NCI-H1417 treated with DMSO at 0.1 percent for 48 hours (cell line): ENCODE measurements at places on chromosomes 2 and 18.

GRCh38 chr2:4914551-4914950, 777.6 kb upstream of the SOX11 start:
- DNase-seq, result no peak

DNA sequence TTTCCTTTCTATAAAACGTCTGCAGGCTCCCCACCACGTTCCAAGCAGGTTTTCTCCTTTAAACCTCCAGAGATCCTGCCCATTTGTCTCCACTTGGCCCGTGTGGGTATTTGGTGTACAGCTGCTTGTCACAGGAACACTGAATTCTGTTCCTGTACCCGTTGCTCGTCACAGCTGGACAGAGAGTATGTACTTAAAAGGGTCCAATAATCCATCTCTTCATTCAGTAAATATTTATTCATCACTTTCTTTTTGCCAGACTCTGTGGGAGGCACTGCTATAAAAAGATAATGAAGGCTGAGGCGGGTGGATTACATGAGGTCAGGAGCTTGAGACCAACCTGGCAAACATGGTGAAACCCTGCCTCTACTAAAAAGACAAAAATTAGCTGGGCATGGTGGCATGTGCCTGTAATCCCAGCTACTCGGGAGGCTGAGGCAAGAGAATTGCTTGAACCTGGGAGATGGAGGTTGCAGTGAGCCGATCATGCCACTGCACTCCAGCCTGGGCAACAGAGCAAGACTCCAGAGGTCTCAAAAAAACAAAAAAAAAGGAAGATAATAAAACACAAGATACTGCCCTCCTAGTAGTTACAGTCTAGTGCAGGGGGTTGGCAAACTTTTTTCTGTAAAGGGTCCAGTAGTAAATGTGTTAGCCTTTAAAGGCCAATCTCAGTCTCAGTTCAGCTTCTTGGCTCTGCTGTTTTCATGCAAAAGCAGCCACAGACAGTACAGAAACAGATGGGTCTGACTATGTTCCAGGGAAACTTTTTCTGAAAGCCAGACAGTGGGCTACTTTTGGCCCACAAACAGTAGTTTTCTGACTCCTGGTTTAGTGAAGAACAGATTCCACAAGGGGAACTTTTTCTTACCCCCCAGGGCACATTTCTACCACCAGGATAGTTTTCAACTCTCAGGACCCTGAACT, 309.9 kb upstream of the RAB12 start:
- peak; percentile 70 for DNase-seq

DNA sequence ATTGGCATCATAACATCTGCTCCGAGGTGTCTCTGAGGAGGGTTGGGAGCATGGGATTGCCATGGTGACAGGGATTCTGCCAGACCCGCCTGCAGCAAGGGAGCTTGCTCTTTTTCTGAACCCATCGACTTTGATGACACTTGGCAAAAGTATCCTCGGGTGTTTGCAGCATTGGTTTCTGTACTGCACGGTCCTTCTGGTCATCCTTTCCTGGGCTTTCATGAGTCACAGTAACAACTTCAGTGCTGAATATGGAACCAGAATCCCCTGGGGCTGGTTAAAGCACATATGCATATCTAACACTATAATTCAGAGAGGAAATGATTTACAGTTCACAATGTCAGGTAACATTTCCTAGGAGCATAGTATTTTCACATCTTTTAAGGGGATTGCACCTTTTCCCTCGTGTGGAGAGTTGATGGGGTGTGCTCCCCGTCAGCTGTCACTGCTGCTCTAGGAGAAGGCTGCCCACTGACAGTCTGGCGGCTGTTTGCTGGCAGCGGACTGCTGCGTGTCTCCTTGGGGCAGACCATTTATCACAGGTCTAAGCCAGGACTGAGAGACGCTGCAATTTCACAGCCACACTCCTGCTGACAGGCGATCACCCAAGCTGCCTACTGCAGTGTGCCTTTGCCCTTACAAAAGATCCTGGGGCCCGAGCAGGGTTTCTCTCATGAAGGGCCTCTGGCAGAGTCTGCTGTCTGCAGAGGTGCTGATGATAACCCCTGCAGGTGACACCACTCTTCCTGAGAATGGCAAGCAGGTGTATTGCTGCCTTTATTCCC, 425.3 kb downstream of the THSD7B start:
- no peak for DNase-seq

DNA sequence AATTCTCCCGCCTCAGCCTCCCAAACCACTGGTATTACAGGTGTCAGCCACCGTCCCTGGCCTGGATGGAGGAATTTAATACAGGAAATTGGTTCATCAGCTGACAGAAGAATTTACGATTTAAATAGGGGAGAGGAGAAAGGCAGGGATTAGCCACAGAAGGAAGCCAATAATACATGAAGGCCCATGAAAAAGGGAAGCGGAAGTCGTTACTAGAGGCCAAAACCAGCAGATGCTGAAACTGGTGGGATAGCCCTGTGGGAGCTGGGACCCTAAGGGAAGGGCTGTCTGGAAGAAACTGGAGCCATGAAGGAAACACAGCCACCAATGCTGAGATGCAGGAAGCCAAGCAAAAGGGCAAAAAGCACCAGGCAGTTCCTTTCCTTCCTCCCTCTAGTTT, 163.7 kb upstream of the RMP24 start:
- no peak for DNase-seq

DNA sequence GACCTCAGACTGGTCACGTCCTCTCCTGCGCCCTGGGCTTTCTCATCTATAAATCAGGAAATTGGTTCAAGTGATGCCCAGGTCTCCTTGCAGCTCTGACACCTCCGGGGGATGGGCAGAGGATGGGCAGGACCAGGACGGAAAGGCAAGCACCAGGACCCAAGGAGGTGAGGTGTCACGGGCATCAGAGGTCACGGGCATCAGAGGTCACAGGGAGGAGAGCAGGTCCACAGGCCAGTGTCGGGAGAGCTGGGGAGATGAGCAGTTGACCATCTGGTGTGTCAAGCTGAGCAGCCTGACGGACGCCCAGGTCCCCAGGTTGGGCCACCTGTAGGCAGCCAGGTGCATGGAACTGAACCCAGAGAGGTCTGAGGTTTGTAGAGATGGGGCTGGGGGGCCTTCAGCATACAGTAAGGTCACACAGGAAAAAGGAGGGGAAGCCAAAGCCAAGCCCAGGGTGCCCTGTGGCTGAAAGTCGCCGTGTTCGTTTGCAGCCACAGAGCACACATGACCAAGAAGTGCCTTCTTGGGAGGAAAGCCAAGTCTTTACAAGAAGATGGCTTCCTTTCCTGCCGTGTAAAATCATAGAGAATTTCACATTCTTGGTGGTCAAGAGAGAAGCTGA, 240.4 kb downstream of the ATAD2B start:
- DNase-seq, result no peak

GRCh38 chr2:231781798-231782726, 980 bp upstream of the PDE6D start:
- no peak for DNase-seq

DNA sequence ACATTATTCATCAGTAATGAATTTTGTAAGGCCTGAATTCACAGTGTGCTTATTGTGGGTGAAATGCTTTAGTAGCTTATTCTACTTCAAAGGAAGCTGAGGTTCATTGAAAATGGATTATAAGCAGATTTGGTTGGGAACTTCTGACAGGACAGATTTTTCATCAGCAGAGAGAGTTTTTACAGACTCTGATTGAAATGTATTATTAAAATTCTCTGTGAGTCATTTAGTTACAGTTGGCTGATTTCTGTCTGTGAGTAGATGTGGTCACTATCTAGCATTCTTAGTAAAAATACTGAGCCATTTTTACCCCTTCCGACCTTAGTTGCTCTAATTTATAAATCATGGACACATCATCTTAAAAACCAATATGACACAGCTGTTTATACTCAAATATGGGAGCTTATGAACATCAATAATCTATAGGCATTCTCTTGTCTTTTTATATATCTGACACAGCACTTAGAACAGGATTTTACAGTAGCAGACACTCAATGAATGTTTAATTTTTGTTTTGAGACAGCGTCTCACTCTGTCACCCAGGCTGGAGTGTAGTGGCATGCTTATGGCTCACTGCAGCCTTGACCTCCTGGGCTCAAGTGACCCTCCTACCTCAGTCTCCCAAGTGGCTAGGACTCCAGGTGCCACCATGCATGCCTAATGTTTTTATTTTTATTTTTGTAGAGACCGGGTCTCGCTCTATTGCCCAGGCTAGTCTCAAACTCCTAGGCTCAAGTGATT, 239.6 kb downstream of the BABAM2 start:
- DNase-seq, result no peak

- DNase-seq, result no peak
Observed at GRCh38 chr2:220147161-220148038, 520.0 kb downstream of the SLC4A3 start.

DNA sequence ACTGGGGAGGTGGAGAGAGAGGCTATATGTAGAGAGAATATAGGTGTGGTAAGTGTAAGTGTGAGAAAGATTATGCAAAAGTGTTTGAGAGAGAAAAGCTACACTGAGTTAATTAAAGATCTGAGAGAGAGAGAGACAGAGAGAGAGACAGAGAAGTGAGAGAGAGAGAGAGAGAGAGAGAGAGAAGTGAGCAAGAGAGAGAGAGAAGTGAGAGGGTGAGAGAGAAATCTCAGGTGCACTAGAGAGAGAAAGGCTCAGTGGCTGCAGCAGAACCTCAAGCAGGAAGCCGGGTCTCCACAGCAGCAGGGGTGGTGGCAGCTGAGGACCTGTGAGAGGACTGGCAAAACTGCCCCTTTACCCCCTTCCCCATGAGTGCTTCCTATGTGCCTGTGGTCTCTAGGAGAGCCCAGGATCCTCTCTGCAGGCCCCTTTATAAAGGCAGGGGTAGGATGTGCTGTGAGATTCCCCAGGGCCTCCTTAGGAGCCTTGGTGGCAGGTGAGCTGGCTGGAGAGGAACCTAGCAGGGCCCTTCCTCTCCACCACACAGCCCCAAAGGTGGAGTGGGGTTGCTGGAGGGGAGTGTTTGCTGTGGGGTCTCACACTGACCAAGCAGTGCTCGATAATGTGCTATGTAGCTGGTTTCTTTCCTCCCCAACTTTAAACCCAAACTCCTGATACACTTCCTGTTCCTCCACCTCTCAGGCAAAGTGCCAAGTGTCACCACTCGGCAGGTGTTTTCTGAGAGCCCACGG, 52.6 kb downstream of the SLC4A5 start:
- DNase-seq, result no peak

- DNase-seq, result no peak
Observed at GRCh38 chr2:173596244-173596643, 241.6 kb downstream of the CDCA7 start.

- DNase-seq, result no peak
Observed at GRCh38 chr18:32160547-32160946, 29.3 kb upstream of the MEP1B start.

- DNase-seq, result no peak
Observed at GRCh38 chr2:205708231-205708631, 25.9 kb downstream of the NRP2 start.

- no peak for DNase-seq
Observed at GRCh38 chr2:88131201-88131998, 3.5 kb upstream of the FABP1 start.

GRCh38 chr2:229319558-229319957, 48.5 kb upstream of the PID1 start:
- DNase-seq, result no peak

GRCh38 chr2:65766768-65767267, 334.4 kb upstream of the SPRED2 start:
- no peak for DNase-seq

DNA sequence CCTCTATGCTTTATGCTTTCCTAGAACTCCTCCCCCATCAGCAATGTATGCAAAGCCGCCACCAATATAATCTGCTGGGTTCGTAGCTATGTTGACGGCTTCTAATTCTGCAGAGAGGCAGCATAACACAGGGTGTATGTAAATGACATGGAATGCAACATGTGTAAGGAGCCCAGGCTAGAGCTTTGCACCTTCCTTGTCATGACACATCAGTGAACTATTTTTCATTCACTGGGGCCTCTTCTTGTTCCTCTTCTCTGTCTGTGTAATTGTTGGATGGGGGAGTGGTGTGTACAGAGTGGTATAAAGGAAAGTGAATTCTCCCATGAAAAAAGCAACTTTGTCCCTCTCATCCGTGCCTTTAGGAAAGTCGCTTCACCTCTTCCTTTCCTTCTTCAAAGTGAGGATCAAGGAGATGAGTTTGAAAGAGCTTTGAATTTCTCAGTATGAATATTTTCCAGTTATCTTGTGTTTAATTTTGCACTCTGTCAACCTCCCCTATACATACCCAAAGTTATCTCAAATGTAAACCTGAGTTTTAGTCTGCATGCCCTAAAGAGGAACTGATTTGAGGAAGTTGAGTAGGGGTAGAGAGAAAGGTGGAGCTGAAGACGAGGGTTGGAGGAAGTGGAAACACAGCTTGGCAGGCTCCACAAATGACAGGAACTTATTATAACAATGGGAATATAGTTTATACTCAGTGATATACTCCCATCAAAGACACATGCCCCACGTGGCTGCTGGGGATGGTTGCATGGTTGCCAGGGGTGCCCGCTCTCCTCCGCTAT, 74.9 kb upstream of the ARL4C start:
- no peak for DNase-seq
